ENCODE measurements at places on chromosomes 4 and X. TPM values are rescaled to one million over a fixed set of nuclear protein-coding genes. Genes with fewer than 3 reads are reported as not detected.

DNA sequence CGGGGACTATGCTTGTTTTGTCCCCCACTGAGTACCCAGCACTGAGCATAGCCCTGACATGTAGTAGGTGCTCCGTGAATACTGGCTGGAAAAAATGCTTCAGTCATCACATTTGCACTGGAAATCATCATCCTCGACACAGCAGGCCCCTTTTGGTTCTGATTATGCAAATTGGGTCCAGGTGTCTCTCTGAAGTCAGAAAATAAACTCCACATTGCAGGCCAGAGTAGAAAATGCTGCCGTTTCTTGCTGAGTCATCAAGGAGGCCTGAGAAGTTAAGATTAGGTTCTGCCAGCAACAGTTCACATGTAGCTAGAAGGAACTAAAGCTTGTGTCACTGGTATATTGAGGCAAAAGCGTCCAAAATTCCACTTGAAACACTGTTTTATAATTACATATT lies 15.0 kb upstream of the STK32B start:
- no peak for DNase-seq

The SLIT2 gene
- total RNA-seq: 41.4 TPM

The CXCL3 gene
- 0.60 TPM for total RNA-seq

The PDGFC gene
- total RNA-seq: 10.2 TPM

GRCh38 chr4:152805818-152806217 lies 26.1 kb downstream of the ARFIP1 start:
- no peak for DNase-seq

- DNase-seq: peak; percentile 36
Observed at GRCh38 chr4:84582988-84583875, at the start of gene CDS1. CDS1 (plus strand) TSS chr4:84583127; CDS start chr4:84583402, 275 bp downstream.

The SPANXA1 gene
- total RNA-seq: not detected

The FAM9B gene
- not detected for total RNA-seq

The GCNA gene
- 2.8 TPM for total RNA-seq

The OPRPN gene
- not detected for total RNA-seq

GRCh38 chr4:69032847-69033638 lies 63.2 kb upstream of the UGT2B7 start:
- no peak for DNase-seq

The GPM6B gene
- 835 TPM for total RNA-seq

The TRPC3 gene
- total RNA-seq: 2.9 TPM

DNA sequence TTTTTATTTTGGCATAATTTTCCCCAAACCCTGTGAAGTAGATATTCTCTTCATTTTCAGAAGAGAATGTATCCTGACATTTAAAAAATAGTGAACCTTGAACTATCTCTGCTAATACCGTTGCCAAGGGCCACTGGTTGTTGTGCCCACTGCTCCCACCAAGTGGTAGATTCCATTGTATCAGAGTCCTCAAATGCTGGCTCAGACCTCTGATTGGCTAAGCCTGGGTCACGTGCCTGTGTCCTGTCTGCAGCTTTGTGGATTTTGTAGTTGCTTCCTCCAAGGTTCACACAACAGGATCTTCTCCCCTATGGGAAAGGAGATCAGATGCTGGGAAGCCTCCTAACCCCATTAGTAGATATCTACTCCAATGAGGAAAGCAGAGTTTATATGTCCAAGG lies 104.8 kb upstream of the CASK start:
- DNase-seq: no peak

The ERVMER34-1 gene
- total RNA-seq: 1.5 TPM

DNA sequence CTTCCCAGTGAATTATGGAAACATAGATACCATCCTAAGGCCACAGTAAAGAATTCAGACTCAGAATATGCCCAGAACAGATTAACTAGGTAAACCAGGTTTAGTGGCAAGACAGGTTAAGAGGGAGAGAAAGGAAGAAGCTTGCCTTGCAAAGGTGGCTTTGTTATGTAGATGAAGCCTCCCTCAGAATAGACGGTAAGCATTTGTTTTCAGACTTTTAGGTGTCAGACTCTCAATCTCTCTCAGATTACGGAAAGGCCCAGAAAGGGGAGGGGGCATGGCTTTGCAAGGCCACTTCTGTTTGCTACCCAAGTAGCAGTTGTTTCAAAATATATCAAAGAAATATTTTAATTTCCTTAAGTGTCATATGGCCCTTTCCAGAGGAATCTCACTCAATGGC lies 457.1 kb upstream of the BOD1L1 start:
- DNase-seq: no peak

- DNase-seq: no peak
Observed at GRCh38 chr4:148240241-148240640, 202.0 kb downstream of the NR3C2 start.

GRCh38 chr4:1078490-1078889 lies 34.9 kb downstream of the RNF212 start:
- DNase-seq: no peak

DNA sequence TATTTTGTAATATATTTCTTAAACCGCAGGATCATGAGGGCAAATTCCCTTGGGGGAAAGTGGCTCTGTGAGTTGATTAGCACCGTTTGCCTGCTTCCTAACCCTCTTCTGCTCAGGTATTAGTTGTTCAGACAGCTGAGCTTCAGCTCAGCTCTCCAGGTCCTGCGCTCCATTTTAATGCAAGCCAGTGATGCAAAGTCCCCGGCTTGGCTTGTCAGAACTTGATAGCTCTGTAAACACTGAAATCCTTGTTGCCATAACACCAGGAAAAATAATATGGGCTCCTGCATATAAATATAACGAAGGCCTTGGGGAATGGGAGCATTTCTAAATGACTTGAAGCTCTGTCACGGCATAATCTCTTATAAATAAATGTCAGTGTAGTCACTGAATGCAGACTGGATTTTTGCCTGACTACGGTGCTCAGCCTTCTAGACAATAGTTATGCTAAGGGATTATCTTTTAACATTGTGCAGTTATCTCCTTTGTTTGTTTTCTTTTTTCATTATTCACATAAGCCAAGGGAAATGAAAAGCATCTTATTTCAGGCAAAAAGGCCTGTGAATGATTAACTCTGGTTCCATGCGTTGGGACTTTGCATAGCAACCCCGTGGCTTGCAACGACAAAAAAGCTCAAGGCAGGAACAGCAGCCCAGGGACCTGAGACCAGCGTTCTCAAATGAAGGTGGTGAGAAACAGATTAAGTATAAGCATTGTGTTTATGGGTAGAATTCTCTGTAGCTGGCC lies 253.2 kb downstream of the SPRY1 start:
- DNase-seq: no peak

- DNase-seq: peak; percentile 10
Observed at GRCh38 chrX:51148848-51149247, 183.8 kb upstream of the NUDT10 start.

- no peak for DNase-seq
Observed at GRCh38 chrX:31071725-31072124, at the start of gene FTHL17. FTHL17 (minus strand) TSS chrX:31072041; CDS start chrX:31071953, 88 bp downstream.

The RNF175 gene
- total RNA-seq: 34.5 TPM
